ENCODE measurements at places on chromosomes 4 and X. TPM values are rescaled to one million over a fixed set of nuclear protein-coding genes. Genes with fewer than 3 reads are reported as not detected.

GRCh38 chr4:8365353-8365752 lies 75.2 kb downstream of the ACOX3 start:
- H3K4me1 ChIP-seq: no peaks in the 10 kb centered on the region
- H3K27me3 ChIP-seq: no peaks in the 10 kb centered on the region
- no peaks in the 10 kb centered on the region for H3K36me3 ChIP-seq

DNA sequence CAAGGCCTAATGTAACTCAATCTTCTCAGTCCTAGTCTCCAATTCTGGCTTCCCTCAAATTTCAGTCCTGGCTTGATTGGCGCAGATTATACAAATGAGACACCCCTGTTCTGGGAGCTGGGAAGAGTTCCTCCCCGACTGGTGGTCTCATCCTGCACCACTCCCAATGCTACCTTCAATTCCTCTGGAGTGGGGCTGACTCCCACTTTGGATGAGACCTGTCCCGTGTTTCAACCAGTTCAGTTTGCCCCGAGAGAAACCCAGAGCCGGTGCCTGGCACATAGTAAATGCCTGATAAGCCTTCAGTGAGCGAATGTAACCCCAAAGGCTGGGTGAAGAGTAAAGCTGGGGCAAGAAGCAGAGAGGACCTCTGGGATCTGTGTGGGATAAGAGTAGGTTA lies 4.0 kb upstream of the SYP start:
- no peak overlapping the region for H3K27ac ChIP-seq
- no peaks in the 10 kb centered on the region for H3K27me3 ChIP-seq
- DNase-seq: no peak
- no peaks in the 10 kb centered on the region for H3K4me1 ChIP-seq

DNA sequence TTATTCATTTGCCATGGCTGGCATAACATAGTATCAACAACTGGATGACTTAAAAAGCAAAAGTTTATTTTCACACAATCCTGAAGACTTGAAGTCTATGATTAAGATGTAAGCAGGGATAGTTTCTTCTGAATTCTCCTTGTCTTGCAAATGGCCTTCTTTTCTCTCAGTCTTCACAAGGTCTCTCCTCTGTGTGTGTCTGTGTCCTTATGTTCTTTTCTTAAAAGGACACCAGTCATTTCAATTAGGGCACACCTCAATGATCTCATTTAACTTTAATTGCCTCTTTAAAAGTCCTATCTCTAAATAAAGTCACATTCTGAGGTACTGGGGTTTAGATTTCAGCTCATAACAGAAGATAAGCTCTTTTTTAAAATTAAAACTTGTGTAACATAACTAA lies 399.7 kb downstream of the PABPC4L start:
- H3K4me1 ChIP-seq: no peaks in the 10 kb centered on the region
- H3K27me3 ChIP-seq: no peaks in the 10 kb centered on the region
- no peak overlapping the region for H3K4me3 ChIP-seq
- DNase-seq: no peak
- H3K27ac ChIP-seq: no peak overlapping the region
- no peaks in the 10 kb centered on the region for H3K36me3 ChIP-seq

PAGE5 gene
- 20.3 TPM for total RNA-seq

CRMP1 gene
- 9.4 TPM for total RNA-seq

Data from testis (tissue), 5 donors.